NCI-H774 (cell line): ENCODE measurements at places on chromosomes 2 and 18.

DNA sequence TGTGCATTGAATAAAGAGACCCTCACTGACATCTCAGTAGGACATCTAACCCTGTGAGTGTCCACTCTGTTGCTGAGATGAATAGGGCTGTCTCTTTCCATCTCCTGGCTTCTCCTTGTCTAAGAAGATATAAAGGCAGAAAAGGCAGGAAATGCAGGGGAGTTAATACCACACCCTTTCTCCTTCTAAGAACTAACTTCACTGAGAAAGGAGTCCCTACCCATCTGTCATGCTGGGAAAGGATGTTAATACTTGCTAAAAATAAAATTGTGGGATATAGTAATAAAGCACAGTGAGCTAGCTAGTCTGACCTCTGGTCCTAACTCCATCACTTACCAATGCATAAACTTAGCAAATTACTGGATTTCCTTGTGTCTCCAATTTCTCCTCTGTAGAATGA, 213.9 kb upstream of the FIGN start:
- DNase-seq = no peak

DNA sequence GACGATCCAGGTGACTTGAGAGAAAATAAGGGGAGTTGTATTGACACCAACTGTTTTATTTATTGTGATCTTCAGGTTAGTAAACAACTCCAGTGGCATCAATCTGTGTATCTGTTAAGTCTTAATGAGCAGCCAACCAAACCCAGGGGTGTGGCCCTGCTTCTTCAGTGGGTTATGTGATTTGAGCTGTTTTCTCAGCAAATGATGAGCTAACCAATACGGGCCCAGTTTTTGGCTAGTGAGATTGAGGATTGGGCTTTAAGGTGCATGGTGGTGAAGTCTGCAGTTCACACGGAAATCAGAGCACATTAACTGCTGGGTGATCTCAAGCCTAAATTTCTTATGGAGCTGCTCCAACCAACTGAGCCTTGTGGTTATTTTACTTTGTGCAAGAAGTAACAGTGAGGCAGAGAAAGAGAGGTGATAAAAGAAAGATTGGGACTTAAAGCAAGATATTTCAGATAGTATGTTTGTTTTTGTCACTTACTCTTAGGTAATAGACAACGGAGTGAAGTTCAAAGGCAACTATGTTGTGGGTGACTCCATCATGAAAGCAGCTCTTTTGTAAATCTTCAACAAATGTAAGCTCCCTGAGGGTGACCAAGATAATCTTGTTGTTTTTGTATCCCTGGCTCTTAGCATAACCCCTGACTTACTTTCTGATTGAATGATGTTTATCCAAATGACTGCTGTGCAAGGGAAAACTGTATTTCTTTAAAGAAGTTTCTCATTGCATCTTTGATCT, 2.4 kb downstream of the MTCL1 start:
- no peak for DNase-seq

DNA sequence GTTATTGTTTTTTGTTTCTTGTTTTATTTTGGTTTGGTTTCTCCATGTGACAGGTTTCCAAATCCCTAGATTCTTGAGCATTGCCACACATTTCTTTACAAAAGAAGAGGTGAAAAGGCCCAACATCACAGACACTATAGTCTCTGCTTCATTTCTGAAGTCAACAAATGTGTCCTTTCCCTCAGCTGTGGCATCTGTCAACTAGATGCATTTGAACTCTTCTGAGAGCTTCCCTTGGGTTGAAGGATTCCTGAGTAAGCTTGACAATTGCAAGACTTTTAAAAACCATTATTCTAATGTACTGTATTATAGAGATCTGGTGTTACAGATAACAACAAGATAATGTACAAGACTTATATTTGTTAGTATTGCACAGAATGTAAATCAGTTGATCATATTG, 703.3 kb upstream of the PKDCC start:
- no peak for DNase-seq

- no peak for DNase-seq
Observed at GRCh38 chr2:196383799-196384198, 212.4 kb upstream of the STK17B start.

DNA sequence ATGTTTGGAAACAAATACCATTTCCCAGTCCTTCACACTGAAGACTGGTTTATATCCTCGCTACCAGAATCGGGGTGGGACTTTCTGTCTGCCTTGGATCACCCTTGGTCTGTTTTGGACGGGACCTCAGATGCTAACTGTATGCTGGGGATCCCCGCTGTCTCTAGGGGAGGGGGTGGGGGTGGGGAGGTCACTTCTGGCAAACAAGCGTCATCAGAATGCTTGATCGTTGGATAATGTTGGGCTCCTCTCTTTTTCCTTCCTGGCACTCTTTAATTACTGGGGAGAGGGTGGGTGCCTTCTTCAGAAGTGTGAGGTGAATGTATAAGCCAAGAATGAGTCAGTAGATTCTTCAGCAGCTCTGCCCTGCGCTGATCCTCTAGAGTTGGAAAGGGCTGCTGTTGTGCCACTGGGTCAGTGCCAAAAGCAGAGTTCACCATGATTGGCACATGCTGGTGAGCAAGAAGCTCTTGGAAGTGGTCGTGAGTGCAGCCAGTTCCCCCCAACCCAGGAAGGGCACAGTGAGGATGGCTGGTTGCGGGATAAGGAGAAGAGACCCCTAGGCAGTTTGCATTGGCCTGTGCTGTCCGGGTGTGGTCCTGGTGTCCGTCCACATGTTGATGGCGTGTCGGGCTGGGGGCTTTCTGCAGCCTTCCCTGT, 32.2 kb downstream of the DGKD start:
- no peak for DNase-seq

GRCh38 chr18:56421647-56422046, 216.7 kb downstream of the TXNL1 start:
- DNase-seq = no peak

- DNase-seq = no peak
Observed at GRCh38 chr2:239381709-239382134, 19.1 kb downstream of the HDAC4 start.
